ENCODE measurements at places on chromosomes 4 and X.

DNA sequence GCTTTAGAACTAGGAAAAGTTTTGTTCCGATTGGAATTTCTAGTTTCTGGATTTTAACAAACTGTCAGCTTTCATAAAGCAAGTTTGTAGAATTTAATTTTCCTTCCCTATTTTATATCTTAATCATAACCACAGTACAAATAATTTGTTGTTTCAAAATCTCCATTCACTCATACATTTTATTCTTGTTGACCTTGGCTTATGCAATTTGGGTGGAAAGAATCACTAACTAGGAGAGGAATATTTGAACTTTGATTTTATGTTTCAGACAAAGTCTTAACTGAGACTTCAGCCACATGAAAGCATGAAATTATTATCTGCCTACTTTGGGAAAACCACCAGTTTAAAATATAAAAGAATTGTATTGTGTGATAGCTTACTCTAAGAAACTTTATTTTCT is 427.9 kb downstream of the SPRY1 start:
- DNase-seq, result no peak

DNA sequence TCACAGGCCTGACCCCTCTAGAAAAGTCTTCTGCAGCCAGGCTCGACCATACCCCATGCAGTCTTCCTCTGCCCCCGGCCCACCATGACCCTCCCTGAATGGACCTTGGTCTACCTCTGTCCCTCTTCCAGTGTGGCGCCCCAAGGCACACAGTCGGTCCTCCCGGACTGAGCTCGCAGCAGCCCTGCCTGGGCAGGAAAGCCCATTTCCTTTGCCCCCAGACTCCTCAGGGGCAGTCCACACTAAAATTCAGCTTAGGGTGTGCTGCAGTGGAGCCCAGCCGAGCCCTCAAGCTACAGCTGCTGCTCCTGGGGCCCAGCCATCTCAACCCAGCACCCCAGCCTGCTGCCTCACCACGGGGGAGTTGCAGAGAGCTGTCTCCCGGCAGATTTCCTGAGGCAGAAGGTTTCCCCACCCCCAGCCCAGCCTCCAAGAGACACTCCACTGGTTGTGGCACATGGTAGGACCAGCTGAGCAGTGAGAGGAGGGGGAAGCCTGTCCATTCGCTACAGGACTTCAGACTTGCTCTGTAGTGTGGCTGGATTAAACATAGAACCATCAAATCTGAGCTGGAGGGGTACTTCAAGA is 37.5 kb upstream of the IQSEC2 start:
- DNase-seq, result no peak

DNA sequence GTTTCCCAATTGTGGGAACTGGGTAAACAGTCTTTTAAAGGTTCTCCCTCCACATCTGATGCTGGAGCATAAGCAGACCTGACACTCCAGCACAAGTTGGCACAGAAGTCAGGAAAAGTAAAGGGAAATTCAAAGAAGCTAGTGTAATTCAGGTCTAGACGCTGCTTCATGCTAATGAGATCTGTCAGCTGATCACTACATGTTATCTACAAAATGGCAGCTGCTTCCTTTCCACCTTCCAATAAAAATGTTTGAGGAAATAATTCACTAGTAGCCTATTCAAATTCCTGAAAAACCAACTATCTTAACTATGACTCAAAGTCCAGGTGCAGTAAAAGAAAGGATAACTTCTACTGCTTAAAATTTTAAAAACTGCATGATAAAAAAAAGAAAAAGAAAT is 29.3 kb downstream of the DCAF8L2 start:
- DNase-seq, result no peak

- DNase-seq, result no peak
Measured at GRCh38 chrX:148610328-148610698, 109.9 kb downstream of the AFF2 start.

- no peak for DNase-seq
Measured at GRCh38 chr4:13940921-13941320, 313.4 kb upstream of the BOD1L1 start.

- no peak for DNase-seq
Measured at GRCh38 chr4:95220205-95221175, 328.3 kb downstream of the UNC5C start.

GRCh38 chr4:8503801-8504200 is 63.2 kb downstream of the TRMT44 start:
- DNase-seq, result no peak

GRCh38 chr4:107693132-107693531 is 26.9 kb downstream of the PAPSS1 start:
- no peak for DNase-seq

- DNase-seq, result no peak
Measured at GRCh38 chr4:151865312-151865711, 104.5 kb upstream of the GATB start.

DNA sequence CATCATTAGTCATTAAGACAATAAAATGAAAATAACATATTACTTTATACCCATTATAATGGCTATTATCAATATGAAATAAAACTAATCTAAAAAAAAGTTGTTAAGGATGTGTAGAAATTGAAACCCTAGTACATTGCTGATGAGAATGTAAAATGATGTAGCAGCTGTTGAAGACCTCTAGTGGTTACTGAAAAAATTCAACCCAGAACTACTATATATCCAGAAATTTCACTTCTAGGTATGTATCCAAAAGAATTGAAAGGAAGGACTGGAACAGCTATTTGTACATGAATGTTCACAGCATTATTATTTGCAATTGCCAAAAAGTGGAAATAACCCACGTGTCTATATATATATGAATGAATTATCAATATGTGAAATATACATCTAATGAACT is 180.3 kb upstream of the KLHL4 start:
- no peak for DNase-seq

DNA sequence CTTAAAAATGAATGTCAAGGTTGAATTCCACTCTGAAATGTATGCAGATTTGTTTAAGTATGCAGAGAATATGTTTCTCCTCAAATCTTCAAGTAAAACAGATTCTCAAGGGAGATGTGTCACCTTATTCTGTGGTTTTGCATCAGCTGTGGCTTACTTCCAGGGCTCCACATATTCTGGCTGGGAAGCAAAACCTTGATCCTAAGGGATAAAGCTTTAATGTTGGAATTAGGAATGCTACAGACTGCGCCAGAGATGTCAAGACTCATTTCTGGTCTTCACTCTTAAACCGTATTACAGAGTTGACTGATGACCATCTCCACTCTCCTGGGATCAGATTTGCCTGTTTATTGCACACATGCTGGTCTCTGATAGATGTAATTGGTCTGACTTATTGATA is 143.9 kb upstream of the DIPK2B start:
- no peak for DNase-seq

DNA sequence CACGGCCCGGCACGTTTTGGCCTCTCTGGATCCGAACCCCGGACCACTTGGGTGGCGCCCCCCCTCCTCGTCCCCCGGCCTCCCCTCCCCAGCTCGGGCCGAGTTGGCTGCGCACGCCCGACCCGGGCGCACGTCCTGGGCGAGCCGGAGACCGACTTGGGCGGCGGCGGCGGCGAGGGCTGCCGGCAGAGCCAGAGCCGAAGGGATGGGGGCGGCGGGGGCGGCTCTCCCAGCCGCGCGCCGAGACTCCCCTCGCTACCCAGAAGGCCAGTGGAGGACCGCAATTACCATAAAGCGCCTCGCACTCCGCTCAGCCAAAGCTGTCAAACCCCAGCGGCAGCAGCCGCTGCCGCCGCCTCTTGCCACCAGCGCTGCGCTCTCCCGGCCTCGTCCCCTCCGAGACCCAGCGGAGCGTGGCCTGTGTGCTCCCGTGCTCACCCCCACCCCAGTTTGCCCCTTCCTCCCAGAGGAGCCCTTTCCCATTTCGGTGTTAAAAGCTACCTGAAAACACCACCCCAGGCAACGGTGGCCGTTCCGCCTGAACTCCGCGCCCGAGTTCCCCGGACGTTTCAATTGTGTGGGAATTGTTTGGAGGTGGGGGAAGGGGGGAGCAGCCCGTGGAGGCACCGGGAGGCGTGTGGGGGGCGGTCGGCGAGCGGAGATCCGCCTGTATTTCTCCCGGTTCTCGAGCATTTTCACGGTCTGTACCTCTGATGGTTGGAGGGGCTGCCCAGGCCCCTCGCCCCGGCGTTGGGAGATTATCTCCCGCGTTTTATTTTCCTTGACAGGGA is 701 bp upstream of the BCOR start:
- peak; percentile 83 for DNase-seq

DNA sequence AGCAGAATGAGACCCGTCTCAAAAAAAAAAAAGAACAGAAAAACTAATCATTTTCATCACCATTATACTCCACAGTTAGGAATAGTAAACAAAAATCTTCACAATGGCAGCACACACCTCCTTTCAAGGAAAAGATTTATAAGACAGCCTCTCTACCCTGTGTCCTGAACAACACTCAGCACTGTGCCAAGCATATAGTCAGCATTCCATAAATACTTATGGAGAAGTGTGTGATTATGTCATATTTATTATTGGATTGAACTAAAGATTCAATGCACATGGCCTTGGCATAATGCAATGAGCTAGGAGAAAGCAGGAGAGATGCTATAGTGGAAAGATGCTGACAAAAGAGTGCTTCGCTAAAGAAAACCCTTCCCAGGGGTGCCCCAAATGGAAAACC is 52.6 kb downstream of the FAM114A1 start:
- DNase-seq, result no peak

DNA sequence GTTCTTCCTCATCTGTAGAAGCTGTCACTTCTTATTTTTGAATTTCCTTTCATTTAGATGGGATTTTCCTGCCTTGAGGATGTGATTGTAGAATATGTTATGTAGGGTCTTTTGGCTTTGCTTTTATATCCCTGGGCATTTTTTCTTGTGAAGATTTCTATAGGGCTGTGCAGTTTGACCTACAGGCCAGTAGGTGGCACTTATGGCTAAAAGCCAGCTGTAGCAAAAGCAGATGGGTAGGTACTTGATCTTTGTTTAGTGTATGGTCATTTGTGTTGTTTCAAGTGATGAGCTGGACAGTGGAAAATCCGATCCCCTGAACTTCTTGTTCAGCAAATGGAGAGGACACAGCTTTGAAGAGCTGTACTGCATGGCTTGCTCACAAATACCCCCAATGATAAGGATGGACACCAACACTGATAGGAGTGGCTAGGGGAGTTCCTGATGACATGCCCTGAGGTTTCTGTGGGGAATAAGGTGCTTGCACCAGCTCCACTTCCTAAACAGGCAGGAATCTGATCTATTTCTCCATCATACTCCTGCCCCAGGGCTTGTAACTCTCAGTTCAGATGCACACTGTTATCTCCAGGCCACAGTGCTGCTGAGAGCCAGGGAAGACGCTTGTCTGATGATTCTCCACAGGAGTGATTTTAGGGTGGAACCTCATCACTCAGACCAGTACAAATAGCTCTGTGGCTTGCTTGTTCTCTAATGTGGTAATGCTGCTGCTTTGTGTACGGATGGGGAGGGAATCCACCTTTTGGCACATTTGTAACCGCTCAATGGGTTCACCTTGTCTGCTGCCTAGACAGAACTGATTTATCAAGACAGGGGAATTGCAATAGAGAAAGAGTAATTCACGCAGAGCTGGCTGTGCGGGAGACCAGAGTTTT is 417.1 kb upstream of the MAGEB16 start:
- DNase-seq, result no peak

- DNase-seq, result no peak
Measured at GRCh38 chr4:166277401-166277800, 404.4 kb downstream of the TLL1 start.

DNA sequence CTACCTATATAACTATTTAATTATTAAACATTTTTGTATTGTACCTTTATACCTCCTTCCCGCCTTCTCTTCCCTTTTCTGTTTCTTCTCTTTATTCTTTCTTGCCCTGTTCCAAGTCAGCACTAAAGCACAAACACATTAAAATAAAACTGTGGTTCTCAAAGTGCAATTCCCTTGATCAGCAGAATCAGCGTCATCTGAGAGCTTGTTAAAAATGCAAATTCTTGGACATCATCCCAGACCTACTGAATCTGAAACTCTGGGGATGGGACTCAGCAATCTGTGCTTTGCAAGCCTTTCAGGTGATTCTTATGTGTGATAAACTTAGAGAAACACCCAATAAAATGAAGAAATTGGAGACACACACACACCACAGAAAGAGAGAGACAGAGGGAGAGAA is 178.4 kb upstream of the BMP3 start:
- DNase-seq, result no peak

DNA sequence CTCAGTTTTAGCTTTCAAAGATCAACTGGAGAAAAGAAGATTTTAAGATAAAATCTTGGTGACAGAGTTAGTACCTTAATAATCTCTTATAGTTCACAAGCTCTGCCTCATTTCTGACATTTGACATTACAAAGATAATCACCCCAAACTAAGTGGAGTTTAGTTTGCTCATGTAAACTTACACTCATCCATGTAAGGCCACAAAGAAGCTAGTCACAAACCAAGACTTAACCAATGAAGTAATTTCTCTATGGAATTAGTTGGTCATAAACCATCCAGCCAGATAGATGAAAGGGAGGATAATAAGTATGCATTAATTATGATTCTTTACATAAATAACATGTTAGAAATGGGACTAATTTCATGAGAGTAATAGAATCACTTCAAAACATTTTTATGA is 159.2 kb downstream of the FAM13A start:
- no peak for DNase-seq

DNA sequence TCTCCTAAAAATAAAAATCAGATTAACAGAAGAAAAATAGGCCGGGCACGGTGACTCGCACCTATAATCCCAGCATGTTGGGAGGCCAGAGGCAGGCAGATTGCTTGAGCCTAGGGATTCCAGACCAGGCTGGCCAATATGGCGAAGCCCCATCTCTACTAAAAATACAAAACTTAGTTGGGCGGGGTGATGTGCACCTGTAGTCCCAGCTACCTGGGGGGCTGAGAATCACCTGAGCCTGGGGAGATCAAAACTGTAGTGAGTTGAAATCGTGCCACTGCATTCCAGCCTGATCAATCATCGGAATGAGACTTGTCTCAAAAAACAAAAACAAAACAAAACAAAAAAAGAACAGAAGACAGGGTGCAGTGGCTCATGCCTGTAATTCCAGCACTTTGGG is 32.8 kb upstream of the NOCT start:
- DNase-seq, result no peak

DNA sequence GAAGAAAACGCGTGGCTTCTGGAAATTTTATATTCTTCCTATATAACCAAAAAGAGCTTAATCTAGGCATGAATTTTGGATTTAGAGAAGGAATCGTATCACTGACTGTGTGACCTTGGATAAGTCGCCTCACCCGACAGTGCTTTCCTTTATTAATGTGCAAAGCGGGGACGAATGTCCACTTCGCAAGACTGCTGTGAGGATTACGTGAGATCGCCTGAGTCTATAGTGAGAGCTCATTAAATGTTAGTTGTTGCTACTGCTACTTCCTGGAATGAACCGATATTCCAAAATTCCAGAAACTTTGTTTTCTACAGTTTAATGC is 448 bp upstream of the TBC1D8B start:
- no peak for DNase-seq

GRCh38 chrX:35722128-35722527 is 76.0 kb upstream of the MAGEB16 start:
- DNase-seq, result no peak

GRCh38 chr4:61493470-61493869 is 293.3 kb downstream of the ADGRL3 start:
- DNase-seq, result no peak

Data from ecto neural progenitor cell (in vitro differentiated cells).